ENCODE measurements at places on chromosomes 12 and 14.

- DNase-seq = peak; percentile 36
These were observed 60.6 kb upstream of the TCL1A start for GRCh38 chr14:95774265-95775160.

DNA sequence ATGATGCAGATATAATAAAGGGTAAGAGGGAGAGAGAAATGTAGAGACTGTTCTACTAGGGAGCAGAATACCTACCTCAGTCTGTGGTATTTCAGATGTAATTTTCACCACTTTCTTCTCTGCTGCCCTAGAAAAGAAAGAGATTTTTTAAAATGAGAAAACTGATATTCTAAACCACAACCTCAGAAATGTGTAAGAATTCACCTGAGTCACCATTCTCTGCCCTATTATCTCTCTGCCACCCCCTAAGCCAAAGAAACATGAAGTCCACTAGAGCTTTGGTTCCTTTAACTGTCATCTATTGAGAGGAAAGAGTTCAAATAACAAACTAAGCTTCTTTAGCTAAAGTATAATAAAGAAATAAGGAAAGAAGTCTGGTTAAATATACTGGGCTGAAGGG is 21.6 kb downstream of the SARNP start:
- no peak for DNase-seq

DNA sequence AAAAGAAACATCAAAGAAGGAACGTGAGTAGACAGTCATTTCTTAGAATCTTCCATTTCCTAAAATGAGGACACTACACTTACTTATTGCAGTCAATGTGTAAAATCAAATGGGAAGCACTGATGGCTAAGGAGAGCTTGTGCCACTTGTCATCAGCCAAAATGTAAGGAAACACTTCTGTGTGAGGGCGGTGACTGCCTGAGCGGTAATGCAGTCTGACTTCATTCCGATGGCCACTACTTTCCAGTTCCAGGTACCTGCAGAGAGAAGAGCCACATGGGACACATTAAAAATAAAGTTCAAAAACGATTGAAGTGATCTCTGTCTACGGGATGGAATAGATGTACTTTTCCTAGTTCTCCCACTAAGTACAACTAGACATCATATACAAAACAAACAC is 96.3 kb downstream of the NELL2 start:
- no peak for DNase-seq

- DNase-seq = no peak
These were observed 117.8 kb upstream of the COCH start for GRCh38 chr14:30756594-30756993.

DNA sequence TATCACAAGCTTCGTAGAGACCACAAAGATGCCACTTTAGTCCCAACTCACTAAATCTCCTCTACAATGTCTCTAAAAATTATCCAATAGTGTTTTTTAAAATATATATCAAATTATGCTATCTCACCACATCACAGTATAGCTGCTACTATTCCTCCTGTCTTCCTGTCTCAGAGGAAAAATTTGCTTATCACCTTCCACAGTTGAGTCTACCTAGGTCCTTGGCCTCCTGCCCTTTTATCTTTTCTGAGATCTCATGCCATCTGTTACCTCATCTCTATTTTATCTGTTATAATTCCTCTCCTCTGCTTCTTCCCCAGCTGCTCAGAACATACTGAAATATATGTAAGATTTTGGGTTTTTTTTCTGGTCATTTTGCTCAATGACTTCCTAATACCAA is 568.2 kb downstream of the DIO2 start:
- DNase-seq = no peak

DNA sequence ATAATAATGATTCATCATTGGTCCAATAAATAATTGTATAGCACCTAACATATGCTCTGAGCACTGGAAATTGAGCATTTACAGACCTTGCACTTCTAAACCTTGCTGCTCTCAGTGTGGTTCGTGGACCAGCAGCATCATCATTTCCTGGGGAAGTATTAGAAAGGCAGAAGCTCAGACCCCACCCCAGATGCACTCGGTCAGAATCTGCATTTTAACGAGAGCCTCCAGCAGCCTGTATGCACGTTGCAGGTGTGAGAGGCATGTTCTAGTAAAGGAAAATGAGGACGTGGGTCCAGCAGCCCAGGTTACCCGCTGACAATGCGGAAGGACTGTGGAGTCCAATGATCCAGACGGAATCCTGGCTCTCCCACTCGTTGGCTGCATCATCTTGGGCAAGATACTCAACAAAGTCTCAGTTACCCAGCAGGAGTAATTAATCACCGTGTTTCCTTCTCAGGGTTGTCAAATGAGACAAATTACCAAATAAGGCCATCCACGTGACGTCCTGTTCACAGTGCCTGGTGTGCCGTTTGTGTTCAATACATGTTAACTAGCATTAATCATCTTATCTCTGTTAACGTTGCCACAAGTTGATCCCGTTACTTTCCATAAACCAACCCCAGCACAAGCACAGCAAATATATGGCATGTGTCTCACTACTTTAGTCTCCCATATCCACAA is 49.2 kb upstream of the CCND2 start:
- DNase-seq = no peak

DNA sequence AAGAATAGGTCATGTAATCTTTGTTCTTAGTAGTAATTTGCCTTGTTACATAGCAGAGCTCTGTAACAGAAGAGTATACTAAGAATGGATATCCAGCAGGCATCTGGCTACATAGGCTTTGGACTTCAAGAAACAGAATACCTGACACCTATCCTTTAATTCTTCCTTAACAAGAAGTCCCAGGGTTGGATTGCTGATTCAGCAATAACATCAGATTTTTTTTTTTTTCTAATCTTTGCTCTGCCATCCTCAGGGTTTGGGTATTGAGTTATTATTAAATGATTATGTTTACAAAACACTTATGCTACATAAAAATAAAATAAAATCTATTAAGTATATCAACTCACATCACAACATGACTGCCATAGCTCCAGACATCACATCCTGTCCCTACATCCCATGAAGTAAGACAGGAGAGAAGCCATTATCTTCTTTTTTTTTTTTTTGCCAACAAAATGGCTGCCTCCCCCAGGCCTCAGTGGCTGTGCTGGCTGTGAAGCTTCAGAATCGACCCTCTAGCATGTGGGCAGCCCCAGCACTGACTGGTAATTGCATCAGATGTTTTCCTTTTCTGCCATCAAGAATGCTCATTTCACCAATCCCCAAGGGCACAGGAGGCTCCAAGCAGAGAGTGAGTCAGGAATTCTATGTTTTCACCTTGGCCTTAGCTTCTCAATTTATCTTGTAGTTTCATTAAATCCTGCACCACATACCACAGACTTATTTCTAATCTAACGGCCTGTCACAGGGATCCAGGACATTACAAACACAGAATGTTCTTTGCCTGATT is 186.2 kb downstream of the DICER1 start:
- peak; percentile 23 for DNase-seq

DNA sequence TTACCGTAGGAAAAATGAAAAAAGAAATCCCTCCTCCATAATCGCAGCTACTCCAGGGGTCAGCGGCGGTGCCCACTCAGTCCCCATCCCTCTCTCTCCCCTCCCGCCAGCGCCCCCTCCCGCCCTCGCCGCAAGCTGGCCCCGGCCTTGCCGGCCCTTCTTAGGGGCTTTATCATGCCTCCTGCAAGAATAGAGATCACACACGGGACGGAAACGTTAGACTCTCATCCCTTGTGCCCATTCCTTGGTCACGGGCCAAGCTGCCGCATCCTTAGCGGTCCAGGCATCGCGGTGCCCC is 692 bp upstream of the COX14 start:
- no peak for DNase-seq

DNA sequence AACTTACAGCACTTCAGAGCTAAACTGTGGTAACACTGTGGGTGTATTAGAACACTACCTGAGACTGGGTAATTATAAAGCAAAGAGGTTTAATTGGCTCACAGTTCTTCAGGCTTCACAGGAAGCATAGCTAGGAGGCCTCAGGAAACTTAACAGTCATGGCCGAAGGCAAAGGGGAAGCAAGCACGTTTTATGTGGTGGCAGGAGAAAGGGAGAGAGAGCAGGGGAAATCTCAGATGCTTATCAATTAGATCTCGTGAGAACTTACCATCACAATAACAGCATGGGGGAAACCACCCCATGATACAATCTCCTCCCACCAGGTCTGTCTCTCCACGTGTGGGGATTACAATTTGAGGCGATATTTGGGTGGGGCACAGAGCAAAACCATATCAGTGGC is 512.6 kb downstream of the RERGL start:
- DNase-seq = no peak

DNA sequence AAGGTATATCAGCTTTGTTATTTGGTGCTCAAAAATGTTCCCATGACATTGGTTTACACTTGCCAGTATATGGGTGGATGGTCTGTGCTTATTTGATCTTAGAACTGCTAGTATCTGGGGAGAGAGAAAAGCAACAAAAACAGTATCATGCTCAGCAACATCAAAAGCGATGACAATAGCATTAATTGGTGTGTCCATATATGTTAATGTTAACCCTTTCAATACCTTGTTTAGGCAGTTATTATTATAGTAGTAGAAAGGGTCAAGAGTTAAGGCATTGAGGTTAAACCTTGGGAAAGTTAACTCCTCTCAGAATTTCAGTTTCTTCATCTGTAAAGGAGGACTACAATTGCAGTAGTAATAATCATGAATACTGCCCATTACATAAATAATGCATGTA is 37.4 kb upstream of the SLC38A2 start:
- DNase-seq = no peak
